IPS-NIHi11 (cell line): ENCODE measurements at places on chromosomes 2 and 18.

DNA sequence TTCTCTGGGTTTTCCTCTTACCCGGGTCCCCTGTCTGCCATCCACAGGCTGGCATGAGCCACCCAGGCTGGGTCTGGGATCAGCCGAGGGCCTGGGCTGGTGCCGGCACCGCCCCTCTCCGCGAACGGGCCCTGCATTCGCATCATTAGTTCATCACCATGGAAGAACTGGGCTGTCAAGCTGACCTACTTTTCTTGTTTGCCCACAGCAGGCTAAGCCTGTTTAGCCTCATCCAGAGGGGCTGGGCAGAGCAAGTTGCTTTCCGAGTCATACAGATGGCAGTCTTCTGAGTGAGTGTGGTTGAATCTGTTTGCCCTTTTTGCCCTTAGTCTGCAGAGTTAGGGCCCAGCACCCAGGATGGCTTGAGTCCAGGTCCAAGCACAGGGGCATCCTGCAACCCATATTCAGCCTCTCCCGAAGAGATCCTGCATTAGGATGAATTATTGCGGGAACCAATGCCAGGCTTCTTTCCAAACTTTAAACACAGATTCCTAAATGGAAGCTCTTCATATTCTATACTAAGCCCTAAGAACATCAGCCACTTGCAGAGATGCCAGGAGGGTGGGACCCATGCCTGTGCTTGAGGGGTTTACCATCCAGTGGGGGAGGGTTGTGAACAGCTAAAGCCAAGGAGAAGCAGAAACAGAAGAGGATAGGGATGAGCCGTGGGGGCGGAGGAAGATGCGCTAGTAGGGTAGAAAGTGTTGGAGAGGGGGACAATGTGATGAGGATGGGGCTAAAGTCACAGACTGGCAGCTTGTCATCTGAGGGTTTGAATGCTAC lies 68.0 kb downstream of the NPAS2 start:
- DNase-seq, result no peak

DNA sequence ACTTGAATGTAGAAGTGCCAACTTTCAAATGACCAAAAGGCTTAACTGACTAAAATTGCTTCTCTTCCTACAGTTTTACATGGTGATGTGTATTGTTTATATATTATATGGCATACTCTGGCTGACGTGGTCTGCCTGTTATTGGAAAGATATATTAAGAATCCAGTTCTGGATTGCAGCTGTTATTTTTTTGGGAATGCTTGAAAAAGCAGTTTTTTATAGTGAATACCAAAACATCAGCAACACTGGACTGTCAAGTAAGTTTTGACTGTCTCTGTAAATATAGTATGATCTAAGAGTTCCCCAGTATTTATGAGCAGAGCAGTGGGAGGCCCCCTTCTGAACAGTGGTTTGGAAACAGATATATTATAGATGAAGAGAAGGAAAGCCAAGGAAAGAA lies 26.2 kb downstream of the TMEM87B start:
- DNase-seq, result no peak

GRCh38 chr2:85071096-85071495 lies 62.1 kb upstream of the TCF7L1 start:
- no peak for DNase-seq

DNA sequence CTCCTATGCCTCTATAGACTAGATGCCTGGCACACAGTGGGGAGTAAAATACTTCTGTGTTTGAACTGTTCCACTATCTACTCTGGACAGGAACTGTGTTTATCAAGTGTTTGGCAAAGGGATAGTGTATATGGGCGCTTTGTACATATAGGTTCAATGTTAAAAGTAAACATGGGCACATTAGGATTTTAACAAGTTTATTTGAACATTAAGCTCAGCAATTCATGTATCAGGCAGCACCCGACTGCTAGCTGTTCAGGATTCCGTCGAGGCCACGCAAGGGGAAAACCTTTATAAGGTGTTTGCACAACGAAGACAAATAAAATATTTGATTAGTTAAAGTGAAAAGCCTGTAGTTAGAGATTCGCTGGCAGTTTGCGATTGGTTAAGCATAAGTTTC lies 43.4 kb upstream of the ROCK2 start:
- DNase-seq, result no peak
